ENCODE measurements at places on chromosomes 16 and 17.
A peak's percentile ranks its signal among the peaks of the same experiment; 100 is the strongest.

DNA sequence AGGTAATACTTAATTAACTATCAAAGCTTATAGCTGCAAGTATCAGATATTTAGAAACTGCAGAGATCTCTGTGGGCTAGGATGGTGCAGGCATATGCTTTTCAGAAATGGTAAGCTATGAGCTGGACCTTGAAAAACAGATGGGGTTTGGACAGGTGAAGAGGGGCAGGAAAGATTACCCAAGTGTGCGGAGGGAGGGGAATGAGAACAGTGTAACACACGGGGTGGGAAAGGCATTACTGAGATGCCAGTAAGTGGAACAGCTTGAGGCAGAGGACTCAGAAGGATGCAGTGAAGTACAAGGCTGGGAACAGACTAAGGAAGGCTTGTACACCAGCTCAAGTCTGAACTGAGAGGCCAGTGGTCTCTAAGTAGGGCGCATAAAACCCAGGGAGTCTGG lies 22.1 kb upstream of the EVPL start:
- DNase-seq: no peak

GRCh38 chr16:77290451-77291115 lies 91.4 kb downstream of the SYCE1L start:
- no peak for DNase-seq

GRCh38 chr17:2250140-2251095 lies 53.2 kb downstream of the SMG6 start:
- DNase-seq: no peak

- no peak for DNase-seq
These were observed 60.2 kb downstream of the KNOP1 start for GRCh38 chr16:19657831-19658230.

GRCh38 chr17:78416791-78417530 lies 38.5 kb downstream of the PGS1 start:
- peak; percentile 69 for DNase-seq

DNA sequence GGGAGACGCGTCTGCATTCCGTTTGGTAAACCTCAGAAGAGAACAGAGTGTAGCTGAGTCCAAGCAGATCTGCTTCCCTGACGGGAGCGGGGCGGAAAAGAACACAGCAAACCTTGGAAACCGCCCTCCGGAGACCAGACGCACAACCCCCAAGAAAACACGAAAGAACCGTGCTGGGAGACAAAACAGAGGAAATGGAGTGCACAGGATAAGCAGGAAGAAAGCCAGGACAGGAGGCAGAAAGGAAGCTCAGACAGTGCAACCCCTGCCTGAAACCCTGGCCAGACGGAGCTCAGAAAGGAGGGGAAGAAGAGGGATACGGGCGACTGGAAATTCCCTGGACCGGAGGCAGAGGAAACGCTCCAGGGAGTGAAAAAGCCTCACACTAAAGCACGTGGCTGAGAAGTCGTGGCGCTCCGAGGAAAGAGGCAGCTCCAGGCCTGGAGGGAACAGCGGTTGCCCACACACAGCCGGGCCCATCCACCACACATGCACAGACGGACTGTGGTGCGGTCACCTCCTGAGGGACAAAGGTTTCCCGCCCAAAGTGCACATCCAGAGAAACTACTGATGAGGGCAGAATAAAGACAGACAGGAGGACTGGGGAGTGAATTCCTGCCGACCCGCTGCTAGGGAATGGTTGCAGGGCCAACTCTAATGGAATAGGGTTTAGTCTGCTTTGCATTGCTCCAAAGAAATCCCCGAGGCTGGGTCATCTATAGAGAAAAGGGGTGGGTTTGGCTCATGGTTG lies 10.2 kb downstream of the DPEP1 start:
- no peak for DNase-seq

- peak; percentile 55 for DNase-seq
These were observed 43.4 kb downstream of the HNF1B start for GRCh38 chr17:37701496-37701898.

GRCh38 chr17:45149669-45150664 lies 1.7 kb downstream of the HEXIM1 start:
- peak; percentile 67 for DNase-seq

GRCh38 chr16:89489898-89490438 lies 393 bp downstream of the ANKRD11 start:
- DNase-seq: no peak

- peak; percentile 89 for DNase-seq
These were observed 40.8 kb upstream of the BHLHA9 start for GRCh38 chr17:1229349-1229899.

DNA sequence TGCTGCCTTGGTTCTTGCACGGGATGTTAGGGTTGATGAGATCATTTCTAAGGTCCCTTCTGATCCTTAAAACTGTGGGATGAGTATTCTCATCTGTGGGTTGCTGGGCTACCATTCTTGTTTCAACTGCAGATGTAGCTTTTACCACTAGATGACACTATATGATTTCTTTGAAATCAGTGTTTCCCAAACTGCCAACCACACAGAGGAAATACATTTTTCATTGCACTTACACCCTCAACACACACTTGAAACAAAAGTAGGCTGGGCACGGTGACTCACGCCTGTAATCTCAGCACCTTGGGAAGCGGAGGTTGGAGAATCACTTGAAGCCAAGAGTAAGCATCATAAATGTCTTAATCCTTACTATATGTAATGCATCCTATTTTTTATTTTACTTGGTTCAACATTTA lies 15.3 kb downstream of the LCMT1 start:
- DNase-seq: peak; percentile 67

DNA sequence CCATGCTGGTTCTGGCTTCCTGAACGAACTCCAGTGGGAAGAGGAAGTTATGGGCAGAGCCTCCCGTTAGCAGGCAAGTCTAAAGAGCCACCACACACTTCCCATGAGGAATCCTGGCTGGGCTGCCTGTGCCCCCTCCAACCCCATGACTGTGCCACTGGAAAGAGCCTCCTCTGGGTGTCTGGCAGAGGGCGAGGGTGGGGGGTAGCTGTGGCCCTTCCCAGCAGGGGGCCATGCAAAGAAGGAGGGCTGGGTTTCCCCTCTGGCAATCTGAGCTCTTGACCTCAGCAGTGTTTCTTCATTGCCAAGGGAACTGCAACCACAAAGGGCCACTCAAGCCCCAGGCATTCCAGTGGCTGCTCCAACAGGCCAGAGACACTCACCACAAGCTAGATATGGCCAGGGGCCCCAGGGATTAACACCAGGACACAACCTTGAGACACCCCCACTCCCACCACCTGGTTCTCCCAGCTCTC lies 1.7 kb upstream of the RRAD start:
- DNase-seq: peak; percentile 63

GRCh38 chr17:419073-419735 lies 66.6 kb upstream of the RPH3AL start:
- DNase-seq: no peak

DNA sequence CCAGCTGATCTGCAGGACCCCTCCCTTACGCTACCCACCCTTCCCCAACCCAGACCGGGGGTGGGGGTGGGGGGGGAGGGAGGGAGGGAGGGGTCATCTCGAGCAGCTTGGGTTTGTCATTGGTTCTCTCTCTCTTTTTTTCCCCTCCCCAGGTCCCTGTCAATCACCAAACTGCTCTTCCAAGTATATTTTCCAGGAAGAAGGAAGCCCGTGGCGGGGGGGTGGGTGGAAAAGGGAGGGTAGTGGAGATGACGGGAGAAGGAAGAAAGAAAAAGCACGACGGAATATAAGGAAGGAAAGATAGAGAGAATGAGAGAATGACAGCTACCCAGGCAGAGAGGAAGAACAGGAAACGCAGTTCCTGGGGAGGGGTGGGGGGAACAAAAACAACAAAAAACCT lies 17.9 kb downstream of the SALL1 start:
- DNase-seq: no peak

DNA sequence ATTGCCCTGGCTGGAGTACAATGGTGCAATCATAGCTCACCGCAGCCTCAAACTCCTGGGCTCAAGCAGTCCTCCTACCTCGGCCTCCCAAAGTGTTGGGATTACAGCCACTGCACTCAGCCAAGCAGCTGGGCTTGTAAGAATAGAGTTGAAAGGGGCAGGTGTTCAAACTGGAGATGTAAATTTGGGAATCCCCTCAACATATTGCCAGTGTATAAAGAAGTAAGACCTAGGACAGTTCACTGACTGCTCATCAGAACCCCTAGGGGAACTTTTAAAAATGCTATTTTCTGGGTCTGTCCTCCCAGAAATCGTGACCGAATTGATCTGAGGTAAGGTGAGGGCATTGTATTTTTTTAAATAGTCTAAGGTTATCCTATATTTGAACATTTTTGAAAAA lies 8.9 kb upstream of the DNAJA2 start:
- no peak for DNase-seq

DNA sequence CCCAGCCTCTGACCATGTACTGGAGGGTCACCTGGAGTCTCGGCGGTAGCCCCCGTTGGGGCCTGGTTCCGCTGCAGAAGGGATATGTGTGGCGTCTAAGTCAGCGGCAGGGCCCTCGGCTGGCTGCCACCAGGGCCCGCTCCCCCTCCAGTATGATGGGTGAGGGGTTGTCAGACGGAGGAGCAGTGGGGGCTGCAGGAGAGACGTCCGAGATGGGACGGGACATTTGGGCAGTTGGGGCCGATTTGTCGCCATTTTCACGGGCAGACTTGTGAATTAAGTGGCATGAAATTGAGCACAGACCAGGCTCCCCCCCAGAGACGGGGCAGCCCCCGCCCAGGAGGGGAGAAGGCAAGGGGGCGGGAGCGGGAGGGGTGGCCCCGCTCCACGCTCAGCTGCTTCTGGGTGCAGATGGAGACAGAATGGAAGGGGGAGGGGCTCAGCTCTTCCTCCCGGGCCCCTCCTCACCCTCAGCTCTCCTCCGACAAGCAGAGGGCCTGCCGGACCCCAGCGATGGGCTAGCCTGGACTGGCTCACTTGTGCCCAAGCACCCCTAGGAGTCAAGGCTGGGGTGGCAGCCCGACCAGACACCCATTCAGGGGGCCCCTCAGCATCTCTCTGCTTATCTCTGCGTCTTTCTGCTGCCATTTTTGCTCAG lies 52.7 kb upstream of the LHX1 start:
- no peak for DNase-seq

DNA sequence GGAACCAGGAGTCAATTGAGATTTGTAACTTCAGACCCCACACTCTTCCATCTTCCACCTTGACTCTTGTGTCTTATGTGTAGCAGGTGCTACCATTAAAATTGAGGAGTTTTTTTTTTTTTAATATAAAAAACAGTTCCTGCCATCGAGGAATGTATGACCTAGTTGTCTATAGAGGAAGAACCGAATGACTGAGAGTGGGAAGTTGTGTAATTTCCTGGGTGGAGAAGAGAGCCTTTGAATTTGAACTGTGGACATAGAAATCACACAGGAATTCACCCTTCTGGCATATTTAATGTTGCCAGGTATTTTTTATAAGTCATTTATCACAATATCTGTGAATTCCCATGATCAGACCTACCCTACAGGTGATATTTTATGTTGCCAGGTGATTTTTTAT lies 22.0 kb downstream of the SP2 start:
- DNase-seq: peak; percentile 36

- DNase-seq: no peak
These were observed 26.0 kb downstream of the TBX4 start for GRCh38 chr17:61478026-61478789.

- no peak for DNase-seq
These were observed 76.9 kb downstream of the RAI1 start for GRCh38 chr17:17757956-17758845.

DNA sequence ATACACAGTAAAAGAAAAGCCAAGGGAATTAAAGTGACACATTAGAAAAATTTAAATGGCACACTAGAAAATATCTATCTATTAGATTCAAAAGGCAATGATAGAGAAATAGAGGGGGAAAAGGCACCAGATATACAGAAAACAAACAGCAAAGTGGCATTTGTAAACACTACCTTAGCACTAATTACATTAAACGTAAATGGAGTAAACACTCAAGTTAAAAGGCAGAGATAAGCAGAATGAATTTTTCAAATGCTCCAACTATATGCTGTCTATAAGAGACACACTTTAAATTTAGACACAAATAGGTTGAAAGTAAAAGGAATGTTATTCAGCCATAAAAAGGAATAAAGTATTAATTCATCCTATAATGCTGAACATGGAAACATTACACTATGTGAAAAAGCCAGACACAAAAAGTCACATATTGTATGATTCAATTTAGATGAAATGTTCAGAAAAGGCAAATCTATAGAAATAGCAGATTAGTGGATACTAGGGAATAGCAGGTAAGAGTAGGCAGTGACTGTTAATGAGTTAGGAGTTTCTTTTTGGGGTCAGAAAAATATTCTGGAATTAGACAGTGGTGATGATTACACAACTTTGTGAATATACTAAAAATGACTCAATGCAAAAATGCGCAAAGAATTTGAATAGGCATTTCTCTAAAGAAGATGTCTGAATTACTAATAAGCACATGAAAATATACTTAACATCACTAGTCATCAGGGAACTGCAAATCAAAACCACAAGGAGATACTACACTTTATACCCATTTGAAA lies 92.4 kb downstream of the BRIP1 start:
- DNase-seq: no peak

- no peak for DNase-seq
These were observed 219.8 kb downstream of the KATNIP start for GRCh38 chr16:27769561-27770255.

- DNase-seq: no peak
These were observed 15.8 kb downstream of the PPM1D start for GRCh38 chr17:60615840-60616239.

- DNase-seq: no peak
These were observed 28.3 kb downstream of the RTN4RL1 start for GRCh38 chr17:1996800-1997288.

DNA sequence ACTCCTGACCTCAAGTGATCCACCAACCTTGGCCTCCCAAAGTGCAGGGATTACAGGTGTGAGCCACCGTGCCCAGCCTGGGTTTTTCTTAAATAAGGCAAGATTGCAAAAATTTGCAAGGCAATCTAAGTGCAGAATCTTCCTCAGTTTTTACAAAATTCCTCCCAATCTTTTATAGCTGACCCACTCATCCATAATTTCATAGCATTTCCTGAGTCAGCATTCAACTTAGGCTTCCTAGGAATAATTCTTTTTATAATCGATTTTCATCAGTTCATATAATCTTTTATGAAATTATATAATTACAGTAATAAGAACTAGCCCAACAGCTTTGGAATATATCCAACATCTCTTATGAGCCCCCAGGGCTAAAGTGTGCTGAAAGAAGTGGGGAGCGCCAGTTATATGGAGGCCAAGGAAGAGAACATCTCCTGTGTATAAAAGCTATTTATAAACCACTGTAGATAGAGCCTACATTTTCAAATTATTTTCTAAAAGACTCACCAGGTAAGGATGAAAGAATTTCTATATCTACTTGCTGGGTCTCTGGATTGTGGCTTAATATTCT lies 14.8 kb downstream of the COIL start:
- no peak for DNase-seq

GRCh38 chr16:4917117-4917516 lies 19.8 kb downstream of the PPL start:
- no peak for DNase-seq

- no peak for DNase-seq
These were observed 12.6 kb downstream of the TSC2 start for GRCh38 chr16:2060346-2060745.

DNA sequence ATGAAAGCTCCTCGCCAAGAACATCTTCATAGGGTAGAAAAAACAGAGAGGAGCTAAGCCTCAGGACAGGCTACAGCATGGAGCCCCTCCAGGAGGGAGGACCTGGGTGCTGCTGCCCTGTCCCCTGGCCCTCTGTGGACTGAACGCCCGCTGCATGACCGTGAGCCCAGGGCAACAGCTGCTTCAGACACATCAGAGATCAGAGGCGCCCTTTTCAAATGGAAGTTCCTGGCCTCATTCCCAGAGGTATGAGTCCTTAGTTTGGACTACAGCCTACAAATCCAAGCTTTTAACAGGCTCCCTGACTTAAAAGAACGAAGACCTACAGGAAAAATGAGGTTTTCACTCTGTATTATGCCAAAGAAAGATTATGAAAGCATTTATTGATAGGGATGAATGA lies 48.5 kb downstream of the ZNF18 start:
- no peak for DNase-seq

Data from NB4 (cell line).